H1 (cell line): ENCODE measurements at places on chromosomes 5 and 9.

- DNase-seq, result peak; percentile 62
Measured at GRCh38 chr5:124639095-124639665, 107.3 kb downstream of the ZNF608 start.

- DNase-seq, result no peak
Measured at GRCh38 chr5:151758141-151758429, 346 bp downstream of the ATOX1 start.

GRCh38 chr5:125967576-125967975 lies 455.6 kb upstream of the GRAMD2B start:
- no peak for DNase-seq

DNA sequence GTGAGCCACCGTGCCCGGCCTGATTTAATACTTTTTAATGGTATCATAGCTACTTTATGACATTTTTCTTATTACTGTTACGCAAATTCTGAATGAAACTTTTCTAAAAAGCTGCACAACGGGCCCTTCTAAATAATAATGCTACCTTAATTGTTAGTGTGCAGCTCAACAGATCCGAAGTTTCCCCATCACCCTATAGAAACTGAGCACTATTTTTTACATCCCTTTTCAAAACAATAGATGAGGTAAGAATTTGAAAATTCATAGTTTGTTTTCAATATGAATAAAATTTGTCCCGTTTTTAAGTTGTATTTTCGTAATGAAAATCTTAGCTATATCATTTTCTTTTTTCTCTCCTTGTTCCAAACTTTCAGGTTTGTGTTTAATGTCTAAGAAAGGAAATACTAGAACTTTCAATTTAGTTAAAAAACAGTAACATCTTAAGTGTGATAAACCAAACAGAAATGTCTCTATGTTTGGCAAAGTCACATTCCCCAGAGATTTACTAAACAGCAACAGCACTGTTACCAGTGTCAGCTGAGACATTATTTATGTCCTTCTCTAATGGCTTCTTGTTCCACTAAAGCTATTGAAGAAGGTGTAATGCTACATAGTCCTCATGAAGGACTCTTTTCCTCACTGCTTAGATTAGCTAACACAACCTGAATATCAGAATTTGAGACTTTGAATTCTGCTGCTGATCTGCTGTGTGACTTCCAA lies 22.9 kb downstream of the KIF2A start:
- DNase-seq, result no peak

GRCh38 chr9:72313507-72313906 lies 51.5 kb downstream of the ZFAND5 start:
- no peak for DNase-seq

DNA sequence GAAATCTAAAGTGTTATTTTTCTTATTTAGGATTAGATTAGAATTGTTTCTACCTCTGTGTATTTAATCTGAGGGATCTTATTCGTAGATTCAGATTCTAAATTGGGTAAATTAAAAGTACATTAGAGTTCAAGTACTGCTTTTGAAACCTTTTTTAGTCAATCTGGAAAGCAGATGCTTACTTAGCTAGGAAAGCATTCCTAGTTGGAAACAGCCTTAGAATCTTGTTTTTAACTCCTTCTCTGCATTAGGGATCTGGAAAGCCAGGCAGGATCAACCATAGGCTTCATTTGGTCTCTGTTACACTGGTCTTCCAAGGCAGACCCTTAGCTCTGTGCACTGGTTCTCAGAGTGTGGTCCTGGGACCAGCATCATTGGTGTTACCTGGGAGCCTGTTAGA lies 247.4 kb downstream of the NR3C1 start:
- DNase-seq, result no peak

DNA sequence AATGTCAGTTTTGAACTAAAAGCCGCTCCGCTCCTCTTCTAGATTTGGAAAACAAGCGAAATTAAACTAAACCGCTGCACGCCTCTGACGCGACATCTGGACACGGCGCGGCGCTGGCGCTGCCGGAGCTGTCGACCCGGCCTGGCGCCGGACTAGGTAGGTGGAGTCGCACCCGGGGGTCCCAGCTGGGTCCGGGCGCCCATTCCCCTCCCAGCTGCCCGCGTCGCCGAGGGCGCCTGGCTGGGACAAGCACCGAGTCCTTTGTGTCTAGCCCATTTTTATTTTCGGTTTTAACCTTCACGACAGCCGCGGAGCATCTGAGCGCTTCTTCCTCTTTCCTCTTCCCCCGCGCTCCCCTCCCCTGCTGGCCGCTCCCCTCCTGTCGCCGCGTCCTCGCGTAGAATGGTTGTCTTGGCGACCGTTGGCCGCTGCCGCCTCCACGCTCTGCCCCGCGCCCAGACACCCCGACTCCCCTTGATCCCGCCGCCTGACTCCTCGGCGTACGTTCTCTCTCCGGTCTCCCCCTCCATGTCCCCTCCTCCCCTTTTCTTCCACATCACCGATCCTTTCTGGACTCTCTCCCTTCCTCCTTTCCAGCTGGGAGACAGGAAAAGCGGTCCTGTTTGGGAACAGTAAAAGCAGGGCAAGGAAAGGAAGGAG lies 545 bp downstream of the CDKN2B-AS1 start:
- no peak for DNase-seq

- no peak for DNase-seq
Measured at GRCh38 chr9:138065287-138065686, 187.7 kb downstream of the CACNA1B start.

DNA sequence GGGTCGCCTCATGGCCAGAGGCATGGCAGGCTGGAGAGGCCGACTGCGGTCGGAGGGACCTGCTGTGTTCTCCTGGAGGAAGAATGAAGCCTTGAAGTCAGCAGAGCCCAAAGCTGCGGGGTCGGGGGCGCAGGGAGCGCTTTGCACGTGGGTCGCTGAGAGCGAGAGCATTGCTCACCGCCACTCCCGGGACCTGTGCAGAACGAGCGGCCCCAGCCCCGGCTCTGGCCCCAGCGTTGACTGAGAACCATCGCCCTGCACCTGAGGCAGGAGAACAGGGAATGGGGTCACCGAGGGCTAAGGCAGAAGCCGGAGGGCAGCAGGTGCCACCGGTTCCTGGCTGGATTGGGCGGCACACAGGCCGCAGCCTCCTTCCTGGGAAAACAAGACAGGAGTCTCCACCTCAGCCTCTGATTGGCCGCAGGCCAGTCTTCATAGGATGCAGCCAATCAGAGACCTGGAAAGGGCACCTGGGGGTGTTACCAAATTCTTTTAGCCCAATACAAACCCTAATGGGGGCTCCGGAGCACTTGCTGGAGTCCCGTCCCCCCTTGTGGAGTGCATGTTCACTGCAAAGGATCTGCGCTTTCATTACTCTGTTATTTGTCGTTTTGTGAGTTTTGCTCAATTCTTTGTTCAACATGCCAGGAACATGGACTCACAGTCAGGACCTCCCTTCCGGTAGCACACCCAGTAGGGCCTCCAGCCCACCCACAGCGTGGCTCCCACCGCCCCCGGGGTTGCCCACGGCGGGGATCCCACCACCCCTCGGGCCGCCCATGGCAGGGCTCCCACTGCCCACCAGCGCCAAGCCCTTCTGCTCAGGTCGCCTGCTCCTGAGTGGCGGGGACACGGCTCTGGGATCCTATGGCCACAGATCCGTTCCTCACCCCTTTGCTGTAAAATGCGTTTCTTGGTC lies 24.7 kb upstream of the SLC6A19 start:
- DNase-seq, result no peak

DNA sequence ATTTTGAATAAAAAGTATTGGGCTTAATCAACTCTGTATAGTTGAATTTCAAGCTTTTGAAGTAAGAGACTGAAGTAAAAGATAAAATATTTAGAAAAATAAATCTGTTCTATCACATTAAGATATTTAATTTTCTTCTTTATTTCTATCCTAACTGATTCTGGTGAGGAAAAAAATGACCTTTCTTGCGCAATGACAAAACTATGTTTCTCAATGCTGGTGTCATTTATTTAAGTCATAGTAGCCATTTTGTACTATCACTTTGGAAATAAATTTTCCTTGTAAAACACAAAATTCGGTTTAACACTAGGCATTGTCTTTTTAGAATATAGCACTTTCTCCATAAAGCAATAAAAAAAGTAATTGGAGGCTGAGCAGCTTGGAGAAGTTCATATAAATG lies 728.0 kb downstream of the CDH9 start:
- DNase-seq, result no peak

- peak; percentile 65 for DNase-seq
Measured at GRCh38 chr5:180352116-180353047, 754 bp downstream of the GFPT2 start.

DNA sequence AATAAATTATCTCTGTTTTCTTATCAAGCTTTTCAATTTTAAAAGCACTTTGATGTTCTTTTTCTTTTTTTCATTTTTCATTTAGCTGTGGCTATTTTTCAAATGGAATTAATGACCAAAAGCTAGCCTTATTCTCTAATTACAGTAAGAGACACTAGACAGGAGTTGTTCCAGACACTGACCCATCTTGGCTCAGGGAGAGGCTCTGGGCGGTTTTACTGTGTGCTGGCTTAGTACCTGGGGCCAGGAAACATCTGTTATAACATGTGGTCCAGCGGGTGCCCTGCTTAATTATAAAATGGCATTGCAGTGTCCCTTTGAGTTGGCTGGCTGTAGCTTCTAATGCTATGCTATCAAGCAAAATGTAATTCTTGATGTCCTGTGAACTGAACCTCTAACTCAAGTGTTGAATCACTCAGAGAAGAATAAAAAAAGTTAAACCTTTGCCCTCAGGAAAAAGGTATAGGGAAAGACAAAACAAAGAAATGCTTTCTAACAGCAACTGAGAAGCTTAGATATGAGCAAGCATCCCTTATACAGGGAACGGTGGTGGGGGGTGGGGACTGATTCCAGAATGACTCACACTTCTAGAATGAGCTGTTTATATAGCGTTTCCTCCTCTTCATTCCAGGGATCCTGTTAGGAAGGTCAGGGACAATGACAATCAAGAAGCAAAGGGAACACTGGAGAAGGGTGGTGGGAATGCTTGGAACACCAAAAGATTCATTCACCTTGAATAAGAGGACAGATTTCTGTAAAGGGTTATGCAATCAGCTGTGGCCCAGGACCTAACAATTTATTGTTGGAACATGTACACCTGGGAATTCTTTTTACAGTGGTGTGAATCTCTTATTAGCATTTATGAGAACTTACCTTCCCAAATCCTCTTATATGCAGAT lies 58.7 kb upstream of the NFIB start:
- no peak for DNase-seq

GRCh38 chr9:2039294-2040180 lies 24.4 kb downstream of the SMARCA2 start:
- no peak for DNase-seq

- DNase-seq, result no peak
Measured at GRCh38 chr5:136328097-136328496, 37.2 kb downstream of the TRPC7 start.

GRCh38 chr5:98259595-98259994 lies 513.9 kb upstream of the RGMB start:
- DNase-seq, result no peak

GRCh38 chr5:61966997-61967396 lies 339.0 kb upstream of the KIF2A start:
- no peak for DNase-seq

GRCh38 chr5:122358372-122358979 lies 46.4 kb downstream of the SNCAIP start:
- no peak for DNase-seq

DNA sequence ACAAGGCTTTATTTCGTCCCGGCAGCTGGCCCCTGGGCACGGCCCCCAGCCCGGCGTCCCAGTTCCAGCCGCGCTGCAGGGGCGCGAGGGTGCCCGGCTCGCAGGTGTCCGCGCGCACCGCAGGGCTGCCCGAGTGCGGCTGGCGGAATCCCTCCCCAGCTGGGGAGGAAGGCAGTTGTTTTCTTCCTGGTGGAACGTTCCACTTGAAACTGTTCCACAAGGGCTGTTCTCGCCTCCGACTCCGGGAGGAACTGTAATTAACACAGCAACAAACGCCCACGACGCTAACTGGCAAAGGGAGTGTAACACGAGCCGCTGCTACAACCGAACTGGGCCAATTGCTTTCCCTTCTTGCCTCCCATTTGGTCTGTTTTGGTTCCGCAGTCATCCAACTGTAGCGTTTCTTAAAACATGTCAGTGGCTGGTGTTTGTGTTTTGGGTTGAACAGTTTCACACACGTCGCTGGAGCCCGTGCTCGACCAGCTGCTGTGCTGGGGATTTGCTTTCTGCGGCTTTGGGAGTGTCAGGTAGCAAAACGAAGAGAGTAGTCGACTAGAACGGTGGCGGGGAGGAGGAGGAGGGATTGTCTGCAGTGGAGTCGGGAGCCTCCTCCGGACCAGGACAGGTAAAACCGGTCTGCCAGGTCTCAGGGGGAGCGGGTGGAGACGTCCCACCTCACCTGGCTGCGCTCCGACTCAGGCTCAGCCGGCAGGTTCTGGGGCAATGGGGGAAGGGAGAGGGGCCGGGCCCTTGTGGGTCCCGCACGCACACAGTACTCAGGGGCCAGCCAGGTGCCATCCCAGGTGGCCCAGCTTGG lies 131.6 kb upstream of the NIPBL start:
- DNase-seq, result peak; percentile 91

DNA sequence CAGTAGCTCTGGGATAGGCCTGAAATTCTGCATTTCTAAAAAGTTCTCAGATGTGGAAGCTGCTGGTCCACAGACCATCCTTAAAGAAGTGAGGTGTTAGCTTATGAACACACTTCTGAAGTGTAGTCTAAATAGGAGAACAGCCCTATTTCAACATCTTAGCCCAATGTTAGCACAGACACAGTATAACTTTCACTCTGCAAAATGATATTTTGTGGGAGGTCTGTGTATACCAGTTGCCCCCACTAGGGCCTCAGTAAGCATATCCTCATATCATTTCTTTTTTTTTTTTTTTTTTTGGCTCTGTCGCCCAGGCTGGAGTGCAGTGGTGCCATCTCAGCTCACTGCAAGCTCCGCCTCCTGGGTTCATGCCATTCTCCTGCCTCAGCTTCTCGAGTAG lies 7.5 kb upstream of the HABP4 start:
- no peak for DNase-seq
